ENCODE measurements at places on chromosomes 3 and 15.

DNA sequence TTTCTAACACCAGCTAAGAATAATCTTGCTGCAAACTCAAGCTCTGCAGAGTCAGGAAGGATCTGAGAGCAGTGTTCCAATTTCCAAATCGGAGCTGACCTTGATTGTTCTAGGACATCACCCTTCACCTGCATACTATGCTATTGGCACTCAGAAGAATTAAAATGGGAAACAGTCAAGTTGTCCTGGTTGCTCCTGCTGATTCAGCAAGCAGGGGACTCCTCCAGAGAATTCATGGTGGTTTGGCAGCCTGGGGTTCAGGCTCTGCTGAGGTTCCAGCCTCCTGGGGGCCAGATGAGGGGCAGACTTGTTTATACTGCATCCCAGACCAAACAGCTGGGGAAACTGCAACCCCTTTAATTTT is 213.7 kb upstream of the ADAMTS9 start:
- DNase-seq: no peak

DNA sequence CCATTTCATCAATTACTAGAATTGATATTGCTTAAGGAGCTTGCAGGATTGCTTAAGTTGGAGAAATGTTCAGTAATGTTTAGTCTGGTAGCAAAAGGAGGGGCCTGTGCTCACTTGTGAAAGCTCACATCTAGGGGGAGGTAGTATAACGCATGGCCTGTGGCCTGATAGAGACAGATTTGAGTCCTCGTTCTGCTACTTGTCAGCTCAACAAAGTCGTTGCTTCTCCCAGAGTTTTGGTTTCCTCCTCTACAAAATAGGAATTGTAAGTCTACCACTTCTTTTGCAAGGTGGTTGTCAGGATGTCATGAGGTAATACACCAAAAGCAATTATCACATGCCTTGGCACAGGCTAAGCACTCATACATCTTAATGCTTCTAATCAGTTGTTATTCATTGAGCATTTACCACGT is 1.3 kb downstream of the ST3GAL6 start:
- no peak for DNase-seq

DNA sequence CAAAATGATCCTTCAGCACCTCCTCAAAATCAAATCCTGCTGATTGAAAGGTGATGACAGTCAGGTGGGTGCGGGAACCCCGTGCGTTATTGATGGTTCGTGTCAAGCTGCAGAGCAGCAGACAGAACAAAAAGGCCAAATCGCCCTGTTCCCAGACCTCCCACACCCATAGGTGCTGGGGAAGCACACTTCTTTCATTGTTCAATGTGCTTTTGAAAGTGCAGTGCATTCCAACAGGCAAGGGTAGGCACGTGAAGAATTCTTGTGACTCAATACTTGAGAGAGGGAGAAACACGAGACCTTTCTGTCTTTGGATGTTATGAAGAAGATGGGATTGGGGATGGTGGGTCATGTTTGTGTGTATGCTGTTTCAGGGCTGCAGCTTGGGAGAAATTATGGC is 514.0 kb downstream of the MCTP2 start:
- no peak for DNase-seq

- DNase-seq: no peak
Measured at GRCh38 chr15:72338148-72338547, 18.2 kb upstream of the CELF6 start.

GRCh38 chr15:40915116-40915661 is 14.0 kb upstream of the DLL4 start:
- DNase-seq: no peak

DNA sequence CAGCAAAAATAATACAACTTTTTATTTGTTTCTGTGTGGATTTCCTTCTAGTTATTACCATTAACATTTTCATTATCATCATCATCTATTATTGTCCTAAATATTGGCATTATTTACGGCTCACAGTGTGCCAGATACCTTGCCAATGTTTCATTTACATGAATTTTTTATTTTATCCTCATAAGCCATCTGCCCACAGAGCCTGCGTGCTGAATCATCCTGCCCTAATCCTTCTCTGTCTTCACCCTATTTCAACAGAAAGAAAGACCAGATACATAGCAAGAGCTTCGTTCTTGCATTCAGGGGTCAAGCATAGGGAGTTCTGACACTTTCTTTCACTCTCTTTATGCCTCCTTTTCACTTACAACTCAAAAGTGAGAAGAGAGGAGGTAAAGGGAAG is 82.0 kb downstream of the KCNMB2 start:
- DNase-seq: no peak

- DNase-seq: no peak
Measured at GRCh38 chr3:186802701-186803100, 3.6 kb downstream of the RFC4 start.

DNA sequence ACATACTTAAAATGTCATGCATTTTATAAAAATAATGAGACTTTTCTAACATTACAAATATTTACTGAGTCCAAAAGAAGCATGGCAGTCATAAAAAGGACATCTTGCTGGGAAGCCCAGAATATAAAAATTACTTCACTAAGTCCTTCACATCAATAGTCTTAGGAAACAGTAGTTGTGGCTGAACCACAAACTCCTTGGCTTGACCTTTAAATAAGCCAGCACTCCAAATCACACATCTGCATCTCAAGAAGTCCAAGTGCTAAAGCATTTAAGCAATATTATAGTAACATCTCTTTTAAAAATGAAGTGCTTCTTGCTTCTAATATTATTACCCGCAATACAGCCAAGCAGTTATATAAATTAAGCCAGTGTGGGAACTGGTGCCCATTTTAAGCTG is 8.8 kb downstream of the CCNL1 start:
- no peak for DNase-seq

DNA sequence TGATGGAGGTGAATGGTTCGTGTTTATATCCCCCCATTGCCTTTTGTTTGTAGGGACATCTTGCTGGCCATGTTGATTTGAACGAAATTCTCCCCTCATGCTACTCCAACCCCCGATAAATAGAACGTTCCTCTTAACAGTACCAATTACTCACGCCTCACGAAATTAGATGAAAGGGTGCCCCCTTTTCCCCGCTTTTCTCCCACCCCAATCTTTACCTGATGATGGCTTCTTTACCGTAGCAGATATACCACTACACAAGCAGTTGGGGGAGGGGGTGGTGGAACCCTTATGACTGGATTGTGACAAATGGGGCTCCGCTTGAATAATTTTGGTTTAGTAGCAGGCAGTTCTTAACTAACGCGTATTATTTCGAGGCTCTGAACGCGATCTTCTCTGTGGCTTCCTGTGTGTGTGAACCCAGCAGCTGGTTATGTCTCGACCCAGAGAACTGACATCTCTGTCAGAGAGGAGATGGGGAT is 1.1 kb downstream of the PIAS1 start:
- DNase-seq: no peak

DNA sequence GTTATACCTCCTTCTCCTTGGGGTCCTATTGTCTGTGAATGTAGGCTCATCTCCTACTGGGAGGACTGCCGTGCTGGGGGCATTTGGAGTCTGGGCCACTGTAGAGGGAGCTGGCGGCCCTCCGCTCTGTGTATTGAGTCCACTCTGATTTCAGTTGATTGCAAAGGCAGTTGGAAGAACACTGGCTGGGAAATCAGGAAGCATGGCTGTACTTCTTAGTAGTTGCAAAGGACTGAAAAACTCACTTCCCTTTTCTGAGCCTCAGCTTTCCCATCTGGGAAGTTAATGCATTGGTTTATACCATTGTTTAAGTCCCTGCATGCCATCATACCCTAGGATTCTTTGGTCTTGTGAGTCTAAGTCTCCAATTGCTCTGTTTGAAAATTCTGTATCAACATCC is 46.7 kb downstream of the TMED3 start:
- DNase-seq: no peak

DNA sequence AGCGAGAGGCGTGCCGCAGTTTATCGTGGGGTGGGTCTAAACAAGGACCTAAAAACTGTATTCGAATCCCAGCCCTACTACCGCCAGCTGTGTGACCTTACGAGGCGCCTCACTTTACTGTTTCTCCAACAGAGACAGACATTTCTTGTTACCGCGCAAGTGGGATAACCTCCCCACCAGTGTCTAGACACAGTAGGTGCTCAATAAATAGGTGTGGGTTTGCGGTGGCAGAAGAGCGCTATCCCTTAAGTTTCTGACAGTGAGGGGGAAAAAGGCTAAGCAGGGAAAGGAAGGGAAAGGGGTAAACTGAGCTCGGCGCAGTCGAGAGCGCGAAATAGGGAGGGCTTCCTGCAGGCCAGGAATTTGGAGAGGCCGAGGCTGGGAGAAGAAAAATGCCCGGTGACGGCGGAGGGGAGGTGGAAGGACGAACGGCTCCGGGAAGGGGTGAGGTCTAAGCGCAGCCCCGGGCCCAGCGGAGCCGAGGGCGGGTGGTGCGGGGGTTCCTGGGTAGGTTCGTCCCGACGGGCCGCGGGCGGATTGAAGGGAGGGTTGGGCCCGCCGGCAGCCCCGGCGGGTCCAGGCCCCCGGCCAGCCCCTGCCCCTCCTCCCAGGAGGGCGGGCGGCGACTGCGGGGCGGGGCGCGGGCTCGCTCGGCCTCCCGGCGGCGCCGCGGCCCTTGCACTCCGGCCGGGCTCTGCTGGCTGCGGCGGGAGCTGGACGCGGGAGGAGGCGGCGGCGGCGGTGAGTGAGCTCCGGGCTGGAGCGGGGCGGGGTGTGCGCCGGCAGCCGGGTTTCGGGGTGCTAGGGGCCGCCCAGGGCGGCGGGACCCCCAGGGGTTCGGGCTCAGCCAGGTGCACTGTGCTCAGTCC is at the start of gene CGNL1:
TSS of gene CGNL1 (plus strand) at position 679 of the 869 bp plus-strand sequence. CDS start 61,495 bp downstream, outside the sequence.
- DNase-seq: peak; percentile 50

DNA sequence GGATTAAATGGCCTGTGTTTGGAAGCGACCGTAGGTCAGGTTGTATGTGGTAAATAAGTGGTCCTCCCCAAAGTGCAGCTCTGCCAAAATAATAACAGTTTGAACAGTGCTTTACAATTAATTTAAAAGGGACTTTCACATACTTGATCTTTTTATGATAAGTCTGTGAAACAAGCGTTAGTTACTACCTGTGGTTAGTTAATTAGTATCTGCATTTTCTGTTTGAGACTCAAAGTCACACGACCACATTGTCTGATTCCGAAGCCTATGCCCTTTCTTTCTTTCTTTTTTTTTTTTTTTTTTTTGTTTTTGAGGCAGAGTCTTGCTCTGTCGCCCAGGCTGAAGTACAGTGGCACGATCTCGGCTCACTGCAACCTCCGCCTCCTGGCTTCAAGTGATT is 45.1 kb downstream of the ATG7 start:
- DNase-seq: no peak

GRCh38 chr3:110414855-110415254 is 656.8 kb upstream of the NECTIN3 start:
- DNase-seq: no peak

- no peak for DNase-seq
Measured at GRCh38 chr3:134807189-134807588, 12.1 kb downstream of the EPHB1 start.

DNA sequence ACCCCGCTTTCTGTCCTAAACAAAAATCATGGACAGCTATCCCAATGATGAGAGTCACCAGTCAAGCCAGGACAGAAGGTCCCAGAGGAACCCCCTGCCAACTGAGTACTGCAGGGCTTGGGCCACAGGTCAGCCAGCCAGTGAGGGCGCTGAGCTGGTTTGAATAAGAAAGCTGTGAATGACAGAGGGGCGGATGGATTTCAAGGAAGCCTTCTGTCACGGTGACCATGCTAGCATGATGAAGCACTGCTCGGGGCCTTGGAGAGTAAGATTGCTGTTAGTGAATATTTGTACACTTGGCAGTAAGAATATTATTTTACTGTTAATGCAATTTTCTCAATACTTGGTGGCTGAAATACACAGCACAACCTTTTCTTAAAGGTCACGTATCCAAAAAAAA is 734.0 kb upstream of the NR2F2 start:
- no peak for DNase-seq

GRCh38 chr15:80455051-80455648 is 51.0 kb downstream of the ARNT2 start:
- DNase-seq: no peak

GRCh38 chr3:129317014-129317771 is 38.5 kb downstream of the HMCES start:
- no peak for DNase-seq

- DNase-seq: no peak
Measured at GRCh38 chr3:171443211-171443957, 16.8 kb downstream of the TNIK start.

DNA sequence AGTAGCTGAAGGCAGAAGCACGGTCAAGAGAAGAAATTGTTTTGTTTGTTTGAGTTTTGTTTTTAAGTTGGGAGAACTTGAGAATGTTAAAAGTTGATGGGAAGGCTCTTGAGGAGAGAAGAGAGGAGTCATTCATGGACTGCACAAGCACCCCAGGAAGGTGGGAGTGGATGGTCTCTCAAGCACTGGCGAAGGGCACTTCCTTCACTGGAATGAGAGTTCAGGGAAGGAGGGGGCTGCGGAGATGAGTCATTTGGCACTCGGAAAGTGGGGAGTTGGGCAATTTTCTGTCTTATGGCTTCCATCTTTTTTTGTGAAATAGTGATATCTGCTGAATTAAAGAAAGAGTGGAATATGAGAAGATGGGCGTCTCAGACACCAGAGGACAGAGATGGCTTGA is 66.0 kb downstream of the ATP13A4 start:
- DNase-seq: no peak

DNA sequence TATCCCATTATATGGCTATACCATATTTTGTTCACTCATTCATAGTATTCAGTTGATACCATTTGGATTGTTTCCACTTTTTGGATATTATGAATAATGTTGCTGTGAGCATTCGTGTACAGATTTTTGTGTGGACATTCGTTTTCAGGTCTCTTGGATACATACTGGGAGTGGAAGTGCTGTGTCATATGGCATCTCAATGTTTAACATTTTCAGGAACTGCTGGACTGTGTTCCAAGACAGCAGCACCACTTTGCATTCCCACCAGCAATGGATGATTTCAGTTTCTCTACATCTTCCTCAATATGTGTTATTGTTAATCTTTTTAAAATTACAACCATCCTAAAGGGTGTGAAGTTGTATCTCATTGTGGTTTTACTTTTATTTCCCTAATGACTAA is 34.6 kb downstream of the SLC7A14 start:
- no peak for DNase-seq

DNA sequence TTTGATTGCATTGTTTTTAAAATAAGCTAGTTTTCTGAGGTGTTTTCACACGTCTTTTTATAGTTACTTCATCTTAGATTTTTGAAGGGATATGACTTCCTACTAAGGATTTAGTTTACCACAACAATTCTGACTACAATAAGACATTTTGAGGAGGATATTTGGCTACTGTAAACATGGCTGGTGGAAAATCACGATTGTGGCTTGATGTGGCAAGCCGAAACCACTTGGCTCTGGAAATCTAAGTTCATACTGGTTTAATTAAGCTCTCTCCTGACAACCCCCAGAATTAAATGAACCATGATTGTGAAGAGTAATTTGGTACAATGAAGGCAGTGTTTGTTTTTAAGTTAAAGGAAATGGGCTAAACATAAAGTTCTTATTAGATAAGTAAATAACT is 30.8 kb downstream of the ST3GAL6 start:
- no peak for DNase-seq

GRCh38 chr3:136437043-136437442 is 186.9 kb downstream of the PCCB start:
- no peak for DNase-seq

DNA sequence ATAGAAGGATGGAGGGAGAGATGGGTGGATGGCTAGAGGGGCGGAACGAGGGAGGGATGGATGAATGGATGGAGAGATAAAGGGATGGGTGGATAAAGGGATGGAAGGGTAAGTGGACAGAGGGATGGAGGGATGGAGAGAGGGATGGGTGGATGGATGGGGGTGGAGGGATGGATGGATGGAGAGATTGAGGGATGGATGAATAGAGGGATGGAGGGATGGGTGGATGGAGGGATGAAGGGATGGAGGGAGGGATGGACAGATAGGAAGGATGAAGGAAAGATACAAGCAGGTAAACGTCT is 313.3 kb downstream of the UACA start:
- DNase-seq: no peak

GRCh38 chr3:80492162-80492561 is 724.4 kb upstream of the ROBO1 start:
- no peak for DNase-seq

Data from C1 segment of cervical spinal cord (tissue), 14 donors.